Common myeloid progenitor, CD34-positive (primary cell): ENCODE measurements at places on chromosomes 6 and 20.

DNA sequence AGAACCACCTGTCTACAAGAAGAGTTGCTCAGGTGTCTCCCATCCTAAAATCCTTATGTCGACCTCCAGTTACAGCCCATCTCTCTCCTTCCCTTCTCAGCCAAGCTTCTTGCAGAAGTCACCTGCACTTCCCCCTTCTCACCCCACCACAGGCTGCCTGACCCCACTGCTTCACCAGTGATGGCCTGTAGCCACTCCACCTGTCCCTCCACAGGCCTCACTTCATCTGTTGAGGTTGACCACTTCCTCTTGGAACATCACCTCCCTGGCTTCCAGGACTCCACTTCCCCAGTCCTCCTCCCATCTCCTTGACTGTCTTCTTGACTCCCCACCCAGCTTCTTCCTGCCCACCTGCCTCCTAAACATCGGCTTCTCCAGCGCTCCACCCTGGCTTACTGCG is 25.4 kb downstream of the MRPL14 start:
- DNase-seq: no peak

DNA sequence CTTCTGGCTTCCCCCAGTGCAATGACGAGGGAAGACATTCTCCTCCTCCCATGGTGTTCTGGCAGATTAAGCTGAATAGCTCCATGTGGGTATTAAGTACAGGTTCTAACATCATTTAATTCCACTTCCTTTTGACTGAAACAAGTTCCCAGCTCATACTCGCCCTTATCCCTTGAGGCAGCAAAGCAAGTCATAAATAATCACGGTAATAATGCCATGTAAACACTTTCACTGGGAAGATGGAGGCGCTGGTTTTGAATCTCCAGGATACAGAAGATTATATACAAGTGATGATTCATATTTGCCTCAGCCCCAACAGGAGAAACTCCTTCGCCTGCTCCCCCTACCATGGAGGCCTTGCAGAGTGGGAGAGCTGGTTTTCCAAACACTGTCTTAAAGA is 141.3 kb downstream of the PXDC1 start:
- DNase-seq: no peak

DNA sequence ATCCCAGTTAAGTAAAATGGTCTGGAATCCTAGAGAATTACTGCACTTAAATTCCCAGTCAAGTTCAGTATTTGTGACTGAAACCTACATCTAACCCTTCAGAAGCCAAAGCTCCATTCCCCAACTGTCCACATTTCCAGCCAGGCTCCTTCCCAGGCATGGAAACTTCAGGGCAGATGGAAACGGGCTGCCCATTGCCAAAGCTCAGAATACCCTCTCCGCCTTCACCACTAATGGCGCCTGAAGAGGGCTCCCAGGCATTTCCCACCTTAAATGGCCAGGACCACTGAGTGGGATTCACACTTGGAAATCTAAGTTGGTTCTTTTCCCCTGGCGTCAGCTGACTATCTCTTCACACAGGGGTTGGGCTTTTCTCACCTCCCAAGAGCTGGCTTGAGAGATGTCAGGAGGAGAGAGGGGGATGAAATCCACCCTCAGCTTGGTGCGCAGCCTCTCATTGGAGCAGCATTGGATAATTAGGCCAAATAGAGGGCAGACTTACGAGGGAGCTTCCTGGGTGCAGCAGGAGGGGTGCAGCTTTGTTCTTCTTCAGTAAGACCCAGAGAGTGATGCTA is 82.9 kb downstream of the ANKRD60 start:
- DNase-seq: no peak

- DNase-seq: no peak
Observed at GRCh38 chr20:37907677-37908401, 4.9 kb downstream of the VSTM2L start.
